ENCODE measurements at places on chromosomes 3 and 15.

- DNase-seq, result no peak
Measured at GRCh38 chr3:123194552-123194951, 7.2 kb upstream of the SEC22A start.

- no peak for DNase-seq
Measured at GRCh38 chr3:119702530-119703527, at the start of gene CFAP91. Gene CFAP91, plus strand, starts transcription at chr3:119703022. Its CDS starts 77 bp downstream, at chr3:119703099.

DNA sequence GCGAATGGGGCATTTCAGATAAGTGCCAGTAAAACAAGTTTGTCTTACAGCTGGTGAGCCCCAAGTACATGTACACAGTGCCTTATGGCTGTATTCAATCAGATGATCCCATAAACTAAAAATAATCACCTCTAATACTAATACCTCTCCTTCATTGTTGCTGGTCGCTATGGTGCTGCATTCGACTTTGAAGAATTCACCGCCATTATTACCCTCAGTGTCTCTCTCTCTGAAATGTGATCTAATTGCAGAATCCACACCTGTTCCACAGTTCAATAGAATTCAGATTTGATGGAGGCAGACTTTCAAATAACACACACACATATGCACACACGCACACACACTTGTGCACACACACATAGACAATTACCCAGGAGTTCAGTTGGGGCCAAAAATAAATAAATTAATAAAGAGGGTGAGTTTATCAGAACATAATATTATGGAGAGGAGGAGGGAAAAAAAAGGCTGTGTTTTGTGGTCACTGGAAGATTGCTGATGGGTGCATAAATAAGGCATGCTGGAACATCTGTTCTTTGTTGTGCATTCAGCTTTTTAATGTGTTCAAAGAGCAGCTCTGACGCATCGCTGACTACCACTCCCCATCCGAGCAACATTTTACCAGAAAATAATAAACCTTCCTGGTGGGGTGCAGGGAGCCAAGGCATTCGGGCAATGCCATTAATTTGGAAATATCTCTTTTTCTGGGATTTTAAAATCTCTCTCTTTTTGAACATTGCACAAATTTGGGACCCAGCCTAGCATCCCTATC is 235.7 kb downstream of the SATB1 start:
- DNase-seq, result no peak

DNA sequence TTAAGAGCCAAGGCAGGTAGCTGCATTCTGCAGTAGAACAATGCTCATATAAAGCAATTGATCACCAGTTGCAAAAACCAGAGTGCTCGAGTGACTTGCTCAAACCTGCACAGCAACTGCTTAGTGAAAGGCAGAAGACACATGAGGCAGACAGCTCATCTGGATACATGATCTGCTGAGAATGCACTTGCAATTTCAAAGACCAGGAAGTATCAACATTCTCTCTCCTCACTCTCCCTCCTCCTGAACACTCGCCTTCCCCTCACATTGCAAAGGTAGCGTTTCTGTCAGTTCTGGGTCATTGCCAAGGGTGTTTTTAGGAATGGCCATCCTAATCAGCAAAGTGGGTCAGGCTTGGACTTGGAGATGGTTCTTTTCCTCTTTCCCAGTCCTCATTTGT is 61.0 kb downstream of the BFSP2 start:
- no peak for DNase-seq

DNA sequence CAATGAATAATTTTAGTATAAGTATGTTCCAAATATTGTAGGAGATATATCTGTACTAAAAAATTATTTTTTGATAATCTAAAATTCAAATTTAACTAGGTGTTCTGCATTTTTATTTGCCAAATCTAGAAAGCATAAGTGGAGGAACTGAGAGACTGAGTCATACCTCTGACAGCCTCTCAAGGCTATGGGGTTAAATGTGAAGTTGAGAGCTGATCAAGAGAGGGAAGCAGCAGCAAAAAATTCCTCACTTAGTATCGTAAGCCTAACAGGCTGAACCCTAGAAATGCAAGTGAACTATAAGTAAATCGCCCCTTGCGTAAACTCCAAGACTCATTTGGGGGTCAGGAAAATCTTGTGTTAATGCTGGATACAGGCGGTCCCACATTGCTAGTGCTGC is 12.8 kb upstream of the TOPAZ1 start:
- DNase-seq, result no peak

GRCh38 chr3:42507761-42508335 is 5.4 kb downstream of the VIPR1 start:
- no peak for DNase-seq

GRCh38 chr3:182284793-182285192 is 508.5 kb upstream of the ATP11B start:
- DNase-seq, result no peak

- DNase-seq, result no peak
Measured at GRCh38 chr3:117626577-117626976, 917.0 kb downstream of the TUSC7 start.

- DNase-seq, result no peak
Measured at GRCh38 chr3:130878464-130878863, 15.4 kb upstream of the ATP2C1 start.

- DNase-seq, result no peak
Measured at GRCh38 chr3:160735826-160736225, 20.2 kb upstream of the PPM1L start.

GRCh38 chr3:36832406-36832805 is 68.1 kb upstream of the DCLK3 start:
- no peak for DNase-seq

GRCh38 chr15:41827290-41827879 is 507 bp upstream of the JMJD7 start:
- no peak for DNase-seq

GRCh38 chr3:102224171-102224570 is 210.6 kb upstream of the ZPLD1 start:
- no peak for DNase-seq

DNA sequence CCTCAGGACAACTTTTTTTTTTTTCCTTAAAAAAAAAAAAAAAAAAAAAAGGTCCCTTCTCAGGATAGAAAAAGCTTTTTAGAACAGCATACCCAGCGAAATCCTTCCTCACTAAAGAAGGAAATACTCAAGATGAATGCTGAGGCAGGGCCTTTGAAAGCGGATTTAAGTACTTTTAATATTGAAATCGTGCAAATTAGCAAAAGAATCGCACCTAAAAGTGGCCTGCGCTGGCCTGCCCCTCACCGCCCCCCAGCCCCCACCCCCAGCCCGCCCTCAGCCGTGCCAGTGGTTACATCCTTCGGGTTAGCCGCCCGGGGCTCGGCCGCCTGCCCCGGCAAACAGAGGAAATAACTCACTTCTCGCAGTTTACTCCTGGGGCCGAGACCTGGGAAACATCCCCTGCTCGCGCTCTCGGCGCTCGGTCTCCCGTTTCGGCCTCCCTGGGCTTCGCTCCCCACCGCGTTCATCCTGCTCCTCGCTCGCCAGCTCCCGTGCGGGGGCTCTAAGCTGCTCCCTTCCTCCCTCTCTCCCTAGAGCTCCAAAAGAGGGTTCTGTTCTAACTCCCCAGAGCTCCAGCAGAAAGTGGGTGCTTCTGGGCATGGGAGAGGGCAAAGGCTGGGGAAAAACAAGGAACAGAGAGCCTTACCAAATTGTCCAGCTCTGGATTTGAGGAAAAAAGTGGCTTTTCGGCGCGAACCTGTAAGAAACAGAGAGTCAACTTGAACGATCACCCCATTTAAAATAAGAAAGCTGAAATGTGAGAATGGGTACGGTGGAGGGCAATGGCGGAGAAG is 5.2 kb downstream of the MEIS2 start:
- DNase-seq, result no peak

GRCh38 chr15:29097971-29098370 is 171.7 kb downstream of the NSMCE3 start:
- DNase-seq, result no peak

DNA sequence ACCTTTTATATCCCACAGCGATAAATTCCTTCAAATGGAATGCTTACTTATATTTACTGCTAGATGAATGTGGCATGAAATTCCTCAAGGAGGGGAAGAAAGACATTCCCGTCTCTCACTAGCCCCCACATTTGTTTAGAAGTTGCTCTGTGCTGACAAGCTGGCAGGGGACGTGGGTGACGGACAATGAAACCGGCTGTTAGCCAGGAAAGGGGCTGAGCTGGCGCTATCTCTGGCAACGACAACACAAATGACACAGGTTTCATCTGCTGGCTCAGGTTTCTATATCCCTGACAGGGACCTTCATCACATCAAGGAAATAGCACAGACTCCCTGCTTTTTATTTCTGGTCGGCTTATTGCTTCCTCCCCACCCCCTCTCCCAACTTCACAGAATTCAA is 15.8 kb downstream of the RUVBL1 start:
- DNase-seq, result no peak

DNA sequence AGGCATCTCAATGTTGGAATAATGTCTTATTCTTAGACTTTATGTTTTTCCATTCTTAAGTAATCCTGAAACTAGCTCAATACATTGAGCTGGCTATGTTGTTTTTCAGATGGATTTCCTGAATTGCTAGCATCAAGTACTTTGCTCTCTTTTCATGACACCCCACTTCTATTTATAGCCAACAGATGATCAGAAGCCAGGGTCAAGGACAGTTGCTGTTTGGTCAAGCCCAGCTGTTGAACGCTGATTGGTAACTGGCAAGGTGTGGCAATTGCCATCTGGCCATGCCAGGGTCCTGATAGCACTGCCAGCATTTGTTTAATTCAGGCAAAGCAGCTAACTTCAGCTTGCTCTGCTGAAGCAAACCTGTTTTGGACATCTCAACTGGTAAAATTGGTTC is 46.2 kb upstream of the PLCL2 start:
- no peak for DNase-seq

GRCh38 chr3:11143476-11143875 is 10.8 kb upstream of the HRH1 start:
- DNase-seq, result no peak

DNA sequence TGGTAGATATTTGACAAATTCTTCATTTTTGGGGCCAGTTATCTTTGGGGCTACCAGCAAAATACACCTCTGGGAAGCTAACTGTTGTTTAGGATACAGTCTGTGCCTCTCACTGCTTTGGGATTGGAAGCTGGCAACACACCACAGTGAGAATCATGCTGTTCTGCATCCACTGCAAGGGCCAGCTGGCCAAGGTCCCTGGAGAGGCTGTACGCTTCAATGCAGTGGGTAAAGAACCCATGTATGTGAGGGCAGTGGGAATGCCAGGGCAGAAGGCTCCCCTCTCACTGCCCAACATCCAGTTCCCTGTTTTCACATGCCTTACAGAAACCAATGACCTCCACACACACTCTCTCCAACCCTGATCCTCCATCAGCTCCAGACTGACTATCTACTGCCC is 20.1 kb downstream of the ZDHHC3 start:
- no peak for DNase-seq

DNA sequence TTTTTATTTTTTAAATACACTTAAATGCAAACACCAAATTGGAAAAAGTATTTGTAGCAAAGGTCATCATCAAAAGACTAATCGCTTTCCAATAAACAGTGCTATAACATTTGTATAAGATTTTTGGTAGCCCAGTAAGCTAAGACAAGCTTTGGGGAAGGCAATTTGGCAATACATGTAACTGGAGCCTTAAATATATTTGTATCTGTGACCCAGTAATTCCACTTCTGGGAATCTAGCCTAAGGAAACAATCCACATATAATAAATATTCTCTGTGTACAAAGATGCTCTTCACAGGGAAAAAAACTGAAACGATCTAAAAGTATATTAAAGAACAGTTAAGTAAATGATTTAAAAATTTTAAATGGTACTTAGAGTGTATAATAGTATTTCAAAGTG is 65.5 kb upstream of the TJP1 start:
- DNase-seq, result no peak

DNA sequence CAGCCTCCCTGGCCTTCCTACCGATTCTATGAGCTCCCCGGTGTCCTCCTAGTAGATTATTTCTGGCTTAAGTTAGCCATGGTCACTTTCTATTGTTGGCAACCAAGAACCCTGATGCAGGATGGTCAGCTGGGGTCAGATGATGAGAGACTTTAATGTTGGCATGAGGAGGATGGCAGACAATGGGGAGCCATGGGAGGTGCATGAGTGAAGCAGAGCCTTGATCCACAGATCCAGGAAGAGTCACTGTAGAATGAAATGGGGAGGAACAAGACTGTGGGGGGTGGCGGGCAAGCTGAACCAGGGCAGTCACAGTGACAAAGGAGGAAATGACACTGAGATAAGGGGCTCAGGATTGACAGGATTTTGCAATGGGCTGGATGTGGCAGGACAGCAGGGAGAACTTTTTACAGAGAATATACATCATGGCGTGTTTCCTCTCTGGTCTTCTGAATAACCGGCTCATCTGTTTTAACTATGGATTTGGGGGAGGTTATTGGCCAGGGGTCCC is 60.9 kb downstream of the RPLP1 start:
- no peak for DNase-seq

- DNase-seq, result no peak
Measured at GRCh38 chr15:96334705-96335410, 4.4 kb downstream of the NR2F2 start.

DNA sequence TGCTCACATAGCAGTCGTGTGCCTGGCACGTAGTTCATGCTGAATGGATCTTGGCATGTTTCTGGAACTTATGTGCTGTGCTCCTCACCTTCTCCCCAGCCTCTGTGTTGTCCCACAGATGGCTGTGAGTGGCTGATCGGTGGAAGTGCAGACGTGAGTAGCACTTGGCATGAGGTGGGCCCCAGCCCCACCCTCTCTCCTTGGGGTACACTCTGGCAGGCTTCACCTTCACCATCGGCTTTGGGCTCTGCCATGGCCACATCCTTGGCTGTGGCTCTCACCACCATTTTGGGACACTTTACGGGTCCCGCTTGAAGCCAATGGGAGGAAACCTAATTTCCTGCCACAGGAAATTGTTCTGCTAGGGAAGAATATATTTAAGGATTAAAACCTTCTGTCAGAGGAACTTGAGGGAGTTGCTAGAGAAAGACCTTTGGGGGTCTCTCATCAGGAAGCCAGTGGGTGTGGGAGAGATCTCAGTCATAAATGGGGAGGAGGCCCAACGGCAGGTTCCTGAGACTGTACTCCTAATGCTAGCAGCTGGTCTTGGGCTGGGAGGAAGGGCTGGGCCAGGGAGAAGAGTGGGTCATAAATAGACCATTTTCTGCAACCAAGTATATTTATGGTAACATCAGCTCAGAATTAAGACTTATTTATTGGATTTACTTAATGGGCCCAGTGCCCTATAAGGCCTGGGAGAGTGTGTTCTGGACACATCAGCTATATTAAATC is 92.3 kb downstream of the SMAD3 start:
- no peak for DNase-seq

DNA sequence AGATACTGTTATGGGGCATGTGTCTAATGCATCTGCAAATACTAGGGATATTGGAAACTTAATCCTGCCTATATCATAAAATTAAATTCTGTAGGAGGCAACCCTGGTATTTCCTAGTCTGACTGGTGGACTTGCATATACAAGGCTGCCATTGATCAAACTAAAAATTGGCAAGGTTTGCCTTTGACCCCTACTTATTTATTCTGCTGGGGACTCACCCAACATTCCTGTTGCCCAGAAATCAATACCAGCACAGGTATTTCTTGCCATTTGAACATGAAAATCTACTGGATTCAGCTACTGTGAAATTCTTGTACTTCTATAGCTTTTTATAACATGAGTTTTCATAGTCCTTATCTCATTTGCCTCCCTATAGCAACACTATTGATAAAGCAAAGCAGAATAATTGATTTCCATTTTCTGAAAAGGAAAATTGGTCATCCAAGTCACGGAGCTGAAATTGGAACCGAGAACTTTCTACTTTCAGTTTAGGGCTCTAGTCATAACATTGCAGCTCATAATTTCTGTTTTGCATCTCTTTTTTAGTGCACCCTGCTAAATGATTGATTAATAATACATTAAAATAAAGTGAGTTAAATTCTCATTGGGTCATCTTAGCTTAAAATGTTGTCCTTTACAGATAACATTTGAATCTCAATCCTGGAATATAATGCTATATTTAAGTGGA is 365.2 kb downstream of the MFSD1 start:
- DNase-seq, result no peak
